ENCODE measurements at places on chromosomes 7 and 10.

DNA sequence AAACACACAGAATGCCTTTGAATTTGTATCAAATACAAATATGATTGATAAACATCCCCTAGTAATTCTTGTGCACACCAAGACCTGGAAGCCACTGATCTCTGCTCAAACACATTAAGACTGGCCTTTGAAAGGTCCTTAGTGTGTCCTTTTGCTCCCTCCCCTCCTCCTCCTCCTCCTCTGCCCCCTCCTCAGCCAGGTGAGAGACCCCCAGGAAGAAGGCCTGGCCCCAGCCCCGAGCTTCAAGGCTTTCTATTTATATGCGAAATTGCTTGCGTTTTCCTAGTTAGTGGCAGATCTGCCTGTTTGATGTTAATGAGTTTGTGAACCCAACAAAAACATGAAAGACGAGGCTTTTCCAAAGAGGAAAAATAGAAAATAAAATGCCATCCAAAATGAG is 63.6 kb upstream of the TCF7L2 start:
- no peak for DNase-seq

DNA sequence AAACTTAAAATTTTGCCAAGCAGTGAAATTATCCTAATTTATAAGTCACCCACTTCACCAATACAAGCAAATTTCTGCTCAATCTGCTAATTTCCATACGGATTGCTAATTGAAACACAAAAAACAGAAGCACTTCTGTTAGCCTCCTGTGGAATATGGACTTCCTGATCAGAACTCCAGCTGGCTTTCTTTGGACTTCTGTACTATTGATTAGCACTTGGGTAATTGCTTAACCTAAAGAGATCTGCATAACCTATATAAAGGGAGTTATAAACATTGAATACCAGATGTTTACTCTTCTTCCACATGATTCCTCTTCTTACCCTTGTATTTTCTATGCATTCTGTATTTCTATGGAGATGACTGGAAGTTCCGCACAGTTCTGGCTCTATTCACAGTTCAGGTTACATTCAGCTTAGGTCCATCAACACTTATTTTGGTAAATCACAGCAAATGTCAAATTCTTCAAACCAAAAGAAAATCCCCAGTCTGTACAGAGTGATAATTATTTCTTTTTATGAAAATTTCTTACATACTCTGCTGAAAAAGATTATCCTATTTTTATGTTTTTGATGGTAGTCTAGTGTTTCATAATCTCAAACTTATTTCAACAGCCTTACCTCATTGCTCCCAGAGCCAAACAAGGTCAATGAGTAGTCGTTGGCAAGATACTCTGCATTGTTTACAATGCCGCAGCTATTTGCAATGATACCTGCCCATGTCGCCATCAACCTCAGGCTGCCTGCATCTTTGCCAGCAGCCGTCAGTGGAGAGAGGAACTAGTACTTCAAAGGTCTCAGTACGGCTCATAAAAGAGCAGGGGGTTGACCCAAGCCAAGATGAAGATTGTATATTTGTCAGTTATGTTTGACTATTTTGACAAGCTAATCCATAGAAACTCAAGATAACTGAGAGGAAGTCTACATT is 225.6 kb downstream of the AHR start:
- DNase-seq, result no peak

DNA sequence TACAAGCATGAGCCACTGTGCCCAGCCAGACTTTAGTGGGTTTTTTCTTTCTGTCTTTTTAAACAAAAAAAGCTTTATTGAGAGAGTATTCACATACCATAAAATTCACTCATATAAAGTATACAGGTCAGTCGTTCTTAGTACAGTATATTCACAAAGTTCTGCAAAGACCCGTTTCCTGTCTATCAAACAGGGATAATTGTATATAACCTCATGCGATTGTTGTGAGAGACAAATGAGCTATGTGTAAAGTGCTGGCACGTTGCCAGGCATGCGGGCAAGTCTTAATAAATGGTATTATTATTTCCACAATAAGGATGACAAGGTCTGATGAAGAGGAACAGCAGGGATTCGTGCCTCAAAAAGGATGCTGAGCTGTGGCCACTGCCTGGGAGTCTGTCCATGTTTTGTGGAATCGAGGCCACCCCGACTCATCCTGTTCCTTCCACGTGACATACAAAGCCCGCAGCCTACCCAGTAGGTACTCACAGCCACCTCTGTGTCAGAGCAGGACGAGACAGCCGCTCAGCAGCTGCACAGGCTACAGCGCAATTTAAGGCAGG is 51.6 kb downstream of the SMKR1 start:
- peak; percentile 68 for DNase-seq

DNA sequence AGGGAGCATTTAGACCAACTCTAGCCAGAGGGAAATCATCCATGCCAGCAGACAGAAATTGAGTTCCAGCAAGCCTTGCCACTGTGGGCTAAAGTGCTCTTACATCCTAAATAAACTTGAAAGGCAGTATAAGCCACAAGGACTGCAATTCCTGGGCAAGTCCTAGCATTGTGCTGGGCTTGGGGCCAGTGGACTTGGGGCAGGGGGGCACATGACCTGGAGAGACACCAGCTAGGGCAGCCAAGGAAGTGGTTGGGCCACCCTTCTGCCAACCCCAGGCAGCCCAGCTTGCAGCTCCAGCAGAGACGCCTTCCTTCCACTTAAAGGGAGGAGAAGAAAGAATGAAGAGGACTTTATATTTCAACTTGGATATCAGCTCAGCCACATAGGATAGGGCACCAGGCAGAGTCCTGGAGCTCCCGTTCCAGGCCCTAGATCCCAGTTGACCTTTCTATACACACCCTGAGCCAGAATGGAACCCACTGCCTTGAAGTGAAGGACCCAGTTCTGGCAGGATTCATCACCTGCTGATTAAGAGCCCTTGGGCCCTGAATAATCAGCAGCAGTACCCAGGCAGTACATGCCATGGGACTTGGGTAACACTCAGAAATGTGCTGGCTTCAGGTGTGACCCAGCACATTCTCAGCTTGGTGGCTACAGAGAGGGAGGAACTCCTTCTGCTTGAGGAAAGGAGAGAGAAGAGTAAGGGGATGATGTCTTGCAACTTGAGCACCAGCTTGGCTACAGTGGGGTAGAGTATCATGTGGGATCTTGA is 153.0 kb downstream of the GNAI1 start:
- DNase-seq, result no peak

GRCh38 chr7:135853499-135853898 is 104.9 kb upstream of the FAM180A start:
- DNase-seq, result no peak

- no peak for DNase-seq
Observed at GRCh38 chr10:76265441-76266113, 834.2 kb downstream of the LRMDA start.

- DNase-seq, result no peak
Observed at GRCh38 chr7:132393789-132394261, 182.4 kb downstream of the PLXNA4 start.

DNA sequence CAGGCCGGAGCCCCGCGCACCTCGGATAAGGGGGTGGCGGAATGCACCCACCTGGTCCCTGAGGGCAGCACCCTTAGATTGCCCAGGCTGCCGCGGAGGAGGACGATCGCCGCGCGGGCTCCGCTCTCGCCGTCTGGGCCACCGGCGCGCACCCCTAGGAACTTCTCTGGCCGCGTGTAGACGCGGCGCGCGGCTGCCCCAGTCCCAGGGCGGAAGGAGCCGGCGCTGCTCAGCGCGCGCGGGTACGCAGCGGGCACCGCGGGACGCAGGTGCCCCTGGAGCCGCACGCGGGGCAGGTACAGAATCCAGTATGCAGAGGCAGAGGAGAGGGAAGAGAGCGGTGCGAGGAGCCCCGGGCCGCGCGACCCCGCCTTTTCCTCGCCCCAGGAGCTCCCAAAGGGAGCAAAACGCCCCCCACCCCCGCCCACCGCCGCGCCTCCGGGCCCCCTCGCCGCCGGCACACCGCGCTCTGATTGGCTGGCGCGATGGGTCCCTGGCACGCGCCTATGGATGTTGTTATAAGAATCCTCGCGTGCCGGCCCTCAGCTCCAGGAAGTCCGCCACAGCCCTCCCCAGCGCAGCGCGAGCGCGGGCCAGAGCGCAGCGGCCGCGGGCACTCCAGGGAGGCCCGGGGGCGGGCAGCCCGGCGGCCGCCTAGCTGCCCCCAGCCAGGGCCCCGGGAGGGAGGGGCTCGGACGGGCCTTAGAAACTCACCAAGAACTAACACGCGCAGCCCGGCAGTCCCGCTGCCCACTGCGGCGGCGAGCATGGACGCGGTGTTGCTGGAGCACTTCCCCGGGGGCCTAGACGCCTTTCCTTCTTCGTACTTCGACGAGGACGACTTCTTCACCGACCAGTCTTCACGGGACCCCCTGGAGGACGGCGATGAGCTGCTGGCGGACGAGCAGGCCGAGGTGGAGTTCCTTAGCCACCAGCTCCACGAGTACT is at the start of gene PTF1A:
Gene PTF1A, plus strand, starts transcription at position 549 of the 948 bp plus-strand sequence. Its CDS starts 219 bp downstream, at position 768.
- DNase-seq, result no peak

GRCh38 chr10:127243490-127244272 is 47.3 kb upstream of the INSYN2A start:
- DNase-seq, result peak; percentile 54

DNA sequence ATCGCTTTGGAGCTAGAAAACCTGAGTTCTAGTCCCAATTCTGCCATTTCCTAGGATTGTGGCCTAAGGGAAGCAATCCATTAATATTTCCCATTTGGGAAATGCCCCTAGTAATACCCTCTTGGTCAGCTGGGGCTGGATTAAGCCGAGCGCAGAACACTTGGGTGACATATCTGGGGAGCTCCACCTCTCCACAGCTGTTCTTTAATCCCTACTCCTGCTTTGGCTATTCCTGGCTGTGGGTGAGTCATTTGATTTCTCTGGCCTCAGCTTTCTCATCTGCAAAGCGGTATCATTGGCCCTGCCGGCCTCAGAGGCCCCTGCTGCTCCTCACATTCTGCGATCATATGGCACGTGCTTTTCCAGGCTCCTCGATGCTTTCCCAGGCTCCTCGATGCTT is 108.3 kb downstream of the BUB3 start:
- no peak for DNase-seq

DNA sequence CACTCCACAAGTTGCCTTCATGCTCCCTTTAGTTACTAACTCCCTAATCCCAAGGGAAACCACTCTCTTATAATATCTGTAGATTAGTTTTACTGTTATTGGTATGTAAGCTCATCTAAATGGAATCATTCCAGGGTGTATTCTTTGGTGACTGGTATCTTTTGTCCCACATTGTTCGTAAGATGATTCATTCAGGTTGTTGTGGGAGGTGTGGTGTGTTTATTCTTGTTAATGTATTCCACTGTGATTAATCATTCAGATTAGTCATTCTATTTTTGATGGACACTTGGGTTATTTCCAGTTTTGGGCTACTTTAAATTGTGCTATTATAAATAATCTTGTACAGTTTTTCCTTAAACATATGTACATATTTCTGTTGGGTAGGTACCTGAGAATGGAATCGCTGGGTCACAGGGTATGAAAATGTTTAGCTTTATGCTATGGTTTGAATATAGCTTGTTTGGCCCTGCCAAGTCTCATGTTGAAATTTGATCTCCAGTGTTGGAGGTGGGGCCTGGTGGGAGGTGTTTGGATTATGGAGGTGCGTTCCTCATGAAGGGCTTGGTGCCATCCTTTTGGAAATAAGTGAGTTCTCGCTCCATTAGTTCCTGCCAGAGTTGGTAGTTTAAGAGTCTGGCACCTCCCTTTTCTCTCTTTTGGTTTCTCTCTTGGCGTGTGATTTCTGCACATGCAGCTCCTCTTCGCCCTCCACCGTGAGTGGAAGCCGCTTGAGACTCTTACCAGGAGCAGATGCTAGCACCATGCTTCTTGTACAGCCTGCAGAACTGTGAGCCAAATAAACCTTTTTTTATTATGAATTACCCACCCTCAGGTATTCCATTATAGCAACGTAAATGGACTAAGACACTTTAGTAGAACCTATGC is 13.8 kb downstream of the BTRC start:
- DNase-seq, result peak; percentile 11

GRCh38 chr7:100367676-100368613 is 5.3 kb upstream of the PILRA start:
- DNase-seq, result no peak

- peak; percentile 60 for DNase-seq
Observed at GRCh38 chr10:124648738-124649137, 95.4 kb downstream of the FAM53B start.

GRCh38 chr7:66321283-66321682 is 116.1 kb downstream of the TPST1 start:
- no peak for DNase-seq

- DNase-seq, result no peak
Observed at GRCh38 chr10:72353028-72353964, 1.4 kb downstream of the DNAJB12 start.

- no peak for DNase-seq
Observed at GRCh38 chr7:45039106-45039505, 39.1 kb downstream of the CCM2 start.

GRCh38 chr10:110459600-110459999 is 38.1 kb upstream of the DUSP5 start:
- no peak for DNase-seq

GRCh38 chr7:130884437-130885417 is 150.7 kb upstream of the KLF14 start:
- no peak for DNase-seq

DNA sequence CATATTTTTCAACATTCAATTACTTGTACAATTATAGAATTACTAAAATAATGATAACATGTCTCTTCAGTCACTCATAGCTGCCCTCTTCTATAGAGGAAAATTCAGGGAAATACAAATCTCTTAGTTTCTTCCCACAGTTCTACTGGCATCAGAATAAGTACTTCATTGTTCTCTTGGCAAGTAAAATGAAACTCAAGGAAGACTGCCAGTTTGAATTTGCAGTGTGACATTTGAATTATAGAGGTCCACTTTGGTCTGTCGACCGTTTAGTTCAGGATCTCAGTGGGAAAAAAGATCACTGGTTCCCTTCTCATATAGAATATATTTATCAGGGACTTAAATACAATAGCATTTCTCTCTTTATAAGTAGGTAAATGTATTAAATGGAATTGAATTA is 114.5 kb downstream of the PON1 start:
- DNase-seq, result no peak

- DNase-seq, result no peak
Observed at GRCh38 chr10:68047122-68047521, 28.0 kb downstream of the HERC4 start.

- DNase-seq, result no peak
Observed at GRCh38 chr7:36900988-36901710, 176.9 kb upstream of the AOAH start.

- no peak for DNase-seq
Observed at GRCh38 chr10:123999261-123999660, 94.1 kb downstream of the CHST15 start.

DNA sequence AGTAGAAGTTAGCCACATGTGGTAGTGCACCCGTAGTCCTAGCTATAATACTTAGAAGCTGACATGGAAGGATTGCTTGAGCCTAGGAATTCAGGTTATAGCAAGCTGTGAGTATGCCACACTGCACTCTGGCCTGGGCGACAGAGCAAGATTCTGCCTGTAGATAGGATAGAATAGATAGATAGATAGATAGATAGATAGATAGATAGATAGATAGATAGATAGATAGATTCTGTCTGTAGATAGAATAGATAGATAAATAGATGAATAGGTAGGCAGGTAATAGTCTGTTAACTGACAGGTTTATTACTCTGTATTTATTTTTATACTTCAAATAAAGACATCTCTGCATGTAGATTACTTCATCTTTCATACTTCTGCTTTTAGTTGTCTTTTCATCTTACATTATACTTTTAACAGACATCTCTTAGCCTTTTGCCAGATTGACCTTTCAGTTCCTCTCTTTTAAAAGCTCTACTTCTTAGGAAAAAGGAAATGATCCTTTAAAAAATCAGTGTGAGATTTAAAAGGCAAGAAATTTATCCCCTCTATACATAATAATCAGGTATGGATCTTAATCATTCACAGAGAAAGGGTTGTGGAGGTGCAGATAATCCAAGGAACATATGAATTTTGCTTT is 31.8 kb downstream of the CCAR1 start:
- no peak for DNase-seq

Measured in activated CD4-positive, alpha-beta T cell treated with anti-CD3 and anti-CD28 coated beads for 48 hours (primary cell).